ENCODE measurements at places on chromosomes 7 and 10. TPM values are rescaled to one million over a fixed set of nuclear protein-coding genes. Genes with fewer than 3 reads are reported as not detected.

FGFR2 gene
- total RNA-seq = not detected

MKI67 gene
- total RNA-seq = 23.2 TPM

SOSTDC1 gene
- total RNA-seq = not detected

MYOF gene
- 254 TPM for total RNA-seq

ANK3 gene
- total RNA-seq = 0.49 TPM

OGDHL gene
- 0.16 TPM for total RNA-seq

All from bladder microvascular endothelial cell (primary cell).